ENCODE measurements at places on chromosomes 16 and 17.

GRCh38 chr16:7843261-7843660 is 510.6 kb downstream of the RBFOX1 start:
- no peak for DNase-seq

- DNase-seq = no peak
Measured at GRCh38 chr16:22969567-22969966, 155.6 kb downstream of the HS3ST2 start.

GRCh38 chr16:85286951-85287814 is 174.9 kb upstream of the CIBAR2 start:
- DNase-seq = no peak

GRCh38 chr16:3566990-3567389 is 10.2 kb downstream of the NLRC3 start:
- no peak for DNase-seq

- DNase-seq = peak; percentile 68
Measured at GRCh38 chr16:84597931-84598351, 19.9 kb downstream of the COTL1 start.

DNA sequence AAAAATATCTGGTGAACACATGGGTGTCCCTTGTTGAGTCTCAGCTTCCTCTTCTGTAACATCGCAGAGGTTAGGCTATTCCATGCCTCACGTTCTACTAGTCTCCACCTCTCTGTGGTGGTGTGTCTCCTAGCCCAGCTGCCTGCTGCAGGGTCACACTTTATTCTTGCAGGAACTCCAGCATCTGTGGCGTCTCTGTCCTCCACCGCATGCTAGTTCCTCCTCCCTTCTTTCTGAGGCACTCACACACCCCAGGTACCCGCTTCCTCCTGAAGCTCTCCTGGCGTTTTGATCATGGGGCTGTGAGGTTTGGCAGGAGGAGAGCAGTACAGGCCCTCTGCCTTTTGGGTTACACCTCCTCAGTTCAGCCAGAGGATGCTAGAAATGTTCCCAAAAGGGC is 9.9 kb upstream of the TEX2 start:
- no peak for DNase-seq

GRCh38 chr16:8623634-8624033 is 2.1 kb downstream of the METTL22 start:
- no peak for DNase-seq

- DNase-seq = no peak
Measured at GRCh38 chr17:68541816-68542215, 29.6 kb downstream of the PRKAR1A start.

GRCh38 chr16:920717-921116 is 50.1 kb downstream of the LMF1 start:
- DNase-seq = peak; percentile 61

DNA sequence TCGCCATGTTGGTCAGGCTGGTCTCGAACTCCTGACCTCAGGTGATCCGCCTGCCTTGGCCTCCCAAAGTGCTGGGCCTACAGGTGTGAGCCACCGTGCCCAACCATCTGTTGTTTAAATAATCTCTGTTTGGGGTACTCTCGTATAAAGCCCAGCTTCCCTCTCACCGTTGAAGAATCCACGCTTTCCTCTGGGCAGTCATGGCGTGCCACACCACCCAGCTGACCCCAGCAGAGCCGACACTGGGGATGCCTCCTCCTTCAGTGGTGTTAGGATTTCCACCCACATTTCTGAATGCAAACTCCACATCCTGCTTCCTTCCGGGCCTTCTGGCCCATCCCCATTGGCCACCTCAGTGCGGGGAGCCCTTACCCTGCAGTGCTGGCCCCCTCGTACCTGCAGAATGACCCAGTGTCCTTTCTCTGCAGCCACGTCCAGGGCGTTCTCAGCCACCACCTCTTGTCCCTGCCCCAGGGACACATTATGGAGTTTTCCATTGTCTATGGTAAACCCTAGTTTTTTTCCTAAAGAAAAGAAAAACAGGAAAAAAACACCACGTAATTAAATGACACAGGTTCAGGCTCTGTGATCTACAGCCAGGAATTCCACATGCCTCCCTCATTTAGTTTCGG is 60.4 kb downstream of the PGS1 start:
- no peak for DNase-seq

All from Karpas-422 (cell line).